ENCODE measurements at places on chromosomes 3 and 15.

GRCh38 chr15:23736033-23736673 lies 49.0 kb upstream of the NDN start:
- no peak for DNase-seq

- DNase-seq: no peak
Measured at GRCh38 chr15:64740311-64741170, 34.8 kb downstream of the RBPMS2 start.

DNA sequence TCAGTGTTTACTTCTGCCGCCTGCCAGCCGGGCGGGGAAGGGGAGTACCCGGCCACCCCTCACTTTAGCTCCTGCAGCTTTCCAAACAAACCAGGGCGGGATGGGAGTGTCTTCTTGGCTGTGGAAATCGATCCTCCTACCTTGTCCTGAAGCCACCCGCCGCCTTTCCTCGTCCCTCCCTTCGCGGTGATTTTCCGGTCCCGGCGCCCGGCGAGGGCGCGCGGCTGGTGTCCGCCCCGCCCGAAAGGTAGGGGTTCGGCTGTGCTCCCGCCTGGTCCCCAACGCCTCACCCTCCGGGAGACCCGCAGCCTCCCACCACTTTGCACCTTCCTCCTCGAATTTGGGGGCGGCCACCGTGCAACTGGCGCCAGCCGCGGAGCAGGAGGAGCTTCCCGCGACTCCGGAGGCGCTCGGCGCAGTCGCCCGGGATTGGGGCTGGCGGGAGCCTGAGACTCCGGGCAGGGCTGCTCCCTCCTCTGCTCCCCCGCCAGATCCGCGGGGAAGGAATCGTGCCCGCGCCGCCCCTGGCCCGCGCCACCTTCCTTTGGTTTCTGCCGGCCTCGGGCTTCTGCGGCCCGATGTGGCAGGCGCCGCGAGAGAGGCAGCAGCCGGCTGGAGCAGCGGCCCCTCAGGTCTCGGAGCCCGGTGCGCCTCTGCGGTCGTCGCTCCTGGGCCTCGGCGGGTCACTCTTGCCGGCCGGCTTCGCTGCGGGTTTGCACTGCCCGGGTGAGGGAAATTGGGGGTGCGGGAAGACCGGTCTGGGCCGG lies 30.7 kb upstream of the ST3GAL6 start:
- DNase-seq: peak; percentile 11

- no peak for DNase-seq
Measured at GRCh38 chr3:168251371-168251770, 155.6 kb upstream of the GOLIM4 start.

DNA sequence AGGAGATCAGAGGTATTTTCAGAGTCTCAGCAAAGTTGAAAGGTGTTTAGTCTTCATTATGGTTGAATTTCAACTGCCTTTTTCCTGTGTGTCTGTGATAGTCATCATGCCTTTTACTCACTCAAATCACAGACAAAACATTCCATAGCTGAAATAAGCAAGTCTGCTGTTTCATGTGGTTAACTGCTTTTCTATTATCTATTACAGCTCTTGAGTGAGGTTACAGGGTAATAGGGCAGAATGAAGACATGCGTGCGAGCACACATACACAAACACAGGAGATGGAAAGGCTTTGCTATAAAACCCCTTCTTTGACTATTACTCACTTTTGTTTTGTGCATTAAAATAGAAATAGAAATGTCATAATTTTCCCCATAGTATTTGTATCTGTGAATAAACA lies 192.6 kb upstream of the RARB start:
- DNase-seq: no peak

DNA sequence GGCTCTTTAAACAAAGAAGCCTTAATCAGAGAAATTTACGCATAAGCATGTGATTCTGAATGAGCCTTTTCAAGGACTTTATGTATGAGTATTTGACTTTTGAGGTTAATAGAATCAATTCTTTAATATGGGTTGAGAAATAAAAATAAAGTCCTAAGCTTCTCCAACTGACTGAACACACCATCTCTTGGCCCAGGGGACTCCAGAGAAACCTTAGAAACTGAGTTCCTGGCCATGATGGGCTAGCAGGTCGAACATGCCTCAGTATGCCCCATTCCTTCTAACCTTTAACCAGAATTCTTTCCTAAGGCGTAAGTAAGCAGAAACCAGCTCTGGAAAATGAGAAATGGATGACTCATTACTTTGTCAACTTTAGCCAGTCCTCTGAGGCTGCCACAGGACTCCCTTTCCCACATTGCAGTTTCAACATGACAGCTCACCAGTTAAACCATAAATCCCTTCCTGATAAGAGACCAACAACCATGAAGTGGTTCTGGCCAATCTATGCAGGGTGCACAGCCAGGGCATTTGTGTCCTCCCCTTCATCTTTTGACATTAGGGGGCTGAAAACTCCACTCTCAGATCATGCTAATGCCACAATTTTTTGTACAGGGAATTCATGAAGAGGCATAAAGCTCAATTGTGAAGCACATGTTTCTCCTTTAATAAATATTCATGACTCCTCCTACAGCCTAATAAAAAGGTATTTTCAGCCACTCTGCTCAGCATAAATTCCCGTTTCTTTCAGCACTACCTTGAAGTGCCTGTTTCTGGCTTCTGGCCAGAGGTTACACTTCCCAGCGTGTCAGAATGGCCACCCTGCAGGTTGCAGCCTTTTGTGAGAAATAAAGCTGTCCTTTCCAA lies 33.3 kb downstream of the TM4SF18 start:
- DNase-seq: no peak

DNA sequence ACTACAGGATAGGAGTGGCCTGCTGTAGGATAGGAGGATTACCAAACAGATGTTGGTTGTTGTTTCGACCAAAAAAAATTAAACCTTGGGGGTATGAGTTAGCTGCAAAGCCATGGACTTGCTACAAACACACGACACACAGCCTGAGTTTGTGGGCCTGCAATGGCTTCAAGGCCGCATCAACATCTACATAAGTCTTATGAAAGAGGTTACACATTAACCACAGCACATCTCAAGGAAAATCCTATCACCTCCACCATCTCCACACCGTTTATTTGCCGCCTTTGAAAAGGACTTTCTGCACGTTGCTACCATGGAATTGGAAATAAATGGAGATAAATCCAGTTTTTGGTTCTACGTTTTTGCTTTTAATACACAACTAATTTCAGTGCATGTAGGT lies 23.0 kb downstream of the LRIG1 start:
- DNase-seq: no peak

GRCh38 chr15:82570721-82571508 lies 30.7 kb upstream of the RPS17 start:
- no peak for DNase-seq
